ENCODE measurements at places on chromosomes 1 and 21.

DNA sequence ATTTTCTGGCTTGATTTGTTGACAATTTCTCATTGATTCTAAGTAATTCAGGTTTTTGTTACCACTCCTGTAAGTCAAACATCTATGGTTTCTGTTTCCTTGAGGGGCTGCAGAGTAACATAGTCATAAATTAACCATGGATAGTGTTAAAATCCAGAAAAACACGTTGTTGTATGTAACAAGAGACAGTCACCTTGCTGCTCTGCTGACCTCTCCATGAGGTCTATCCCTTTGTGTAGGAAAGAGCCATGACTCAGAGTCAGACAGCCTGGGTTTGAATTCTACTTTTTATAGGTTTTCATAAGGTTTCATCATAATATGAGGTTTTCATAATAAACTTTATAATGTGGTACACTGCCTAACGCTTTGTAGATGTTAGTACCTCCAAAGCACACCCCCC, 27.6 kb upstream of the NBL1 start:
- DNase-seq: no peak

- DNase-seq: no peak
Measured at GRCh38 chr1:82181846-82182245, 381.1 kb downstream of the ADGRL2 start.

- no peak for DNase-seq
Measured at GRCh38 chr21:44539046-44539445, 949 bp downstream of the KRTAP10-1 start.

GRCh38 chr1:79694241-79694640, 687.7 kb upstream of the ADGRL4 start:
- no peak for DNase-seq

DNA sequence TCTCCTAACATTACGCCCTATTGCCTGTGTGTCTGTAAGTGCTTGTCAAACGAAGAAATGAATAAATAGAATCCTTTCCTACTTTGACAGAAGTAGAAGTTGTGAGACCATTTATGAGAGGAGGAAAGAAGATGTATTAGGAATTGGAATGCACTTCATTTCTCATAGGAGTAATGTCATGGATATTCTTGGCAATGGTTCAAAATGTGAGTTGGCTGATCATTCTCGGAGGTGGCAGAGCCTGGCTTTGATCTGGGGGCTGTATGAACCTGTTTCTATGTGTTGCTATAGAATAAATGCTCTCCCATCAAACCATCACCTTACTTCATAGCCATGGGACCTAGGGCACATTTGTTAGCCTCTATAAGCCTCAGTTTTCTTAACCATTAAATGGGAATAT, 10.1 kb upstream of the SERBP1 start:
- no peak for DNase-seq

GRCh38 chr1:246748867-246749266, 24.7 kb downstream of the SCCPDH start:
- no peak for DNase-seq

GRCh38 chr1:210262167-210262896, 29.7 kb downstream of the SERTAD4 start:
- no peak for DNase-seq

GRCh38 chr1:19938472-19938871, 15.1 kb upstream of the PLA2G2E start:
- no peak for DNase-seq

DNA sequence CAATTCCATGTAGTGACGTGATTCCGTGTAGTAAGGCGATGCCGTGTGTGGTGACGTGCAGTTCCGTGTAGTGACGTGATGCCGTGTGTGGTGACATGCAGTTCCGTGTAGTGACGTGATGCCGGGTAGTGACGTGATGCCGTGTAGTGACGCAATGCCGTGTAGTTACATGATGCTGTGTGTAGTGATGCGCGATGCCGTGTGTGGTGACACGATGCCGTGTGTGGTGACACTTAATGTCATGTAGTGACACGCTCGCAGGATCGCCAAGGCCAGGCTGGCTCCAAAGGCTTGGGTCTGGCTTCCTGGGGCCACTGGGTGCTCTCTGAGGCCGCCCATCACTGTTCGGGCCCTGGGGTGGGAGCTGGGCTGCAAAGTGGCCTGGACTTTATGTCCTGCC, 14.2 kb downstream of the COL18A1 start:
- DNase-seq: no peak

GRCh38 chr1:203682473-203683383, 56.1 kb downstream of the ATP2B4 start:
- no peak for DNase-seq

DNA sequence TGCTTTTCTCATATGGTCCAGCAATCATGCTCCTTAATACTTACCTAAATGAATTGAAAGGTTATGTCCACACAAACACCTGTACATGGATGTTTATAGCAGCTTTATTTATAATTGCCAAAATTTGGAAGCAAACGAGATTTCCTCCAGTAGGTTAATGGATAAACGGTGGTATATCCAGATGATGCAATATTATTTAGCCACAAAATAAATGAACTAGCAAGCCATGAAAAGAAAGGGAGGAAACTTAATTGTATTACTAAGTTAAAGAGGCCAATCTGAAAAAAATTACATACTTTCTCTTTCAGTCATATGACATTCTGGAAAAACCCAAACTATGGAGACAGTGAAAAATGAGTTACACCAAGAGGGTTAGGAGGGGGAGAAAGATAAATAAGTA, 76.3 kb upstream of the LRRC7 start:
- no peak for DNase-seq

DNA sequence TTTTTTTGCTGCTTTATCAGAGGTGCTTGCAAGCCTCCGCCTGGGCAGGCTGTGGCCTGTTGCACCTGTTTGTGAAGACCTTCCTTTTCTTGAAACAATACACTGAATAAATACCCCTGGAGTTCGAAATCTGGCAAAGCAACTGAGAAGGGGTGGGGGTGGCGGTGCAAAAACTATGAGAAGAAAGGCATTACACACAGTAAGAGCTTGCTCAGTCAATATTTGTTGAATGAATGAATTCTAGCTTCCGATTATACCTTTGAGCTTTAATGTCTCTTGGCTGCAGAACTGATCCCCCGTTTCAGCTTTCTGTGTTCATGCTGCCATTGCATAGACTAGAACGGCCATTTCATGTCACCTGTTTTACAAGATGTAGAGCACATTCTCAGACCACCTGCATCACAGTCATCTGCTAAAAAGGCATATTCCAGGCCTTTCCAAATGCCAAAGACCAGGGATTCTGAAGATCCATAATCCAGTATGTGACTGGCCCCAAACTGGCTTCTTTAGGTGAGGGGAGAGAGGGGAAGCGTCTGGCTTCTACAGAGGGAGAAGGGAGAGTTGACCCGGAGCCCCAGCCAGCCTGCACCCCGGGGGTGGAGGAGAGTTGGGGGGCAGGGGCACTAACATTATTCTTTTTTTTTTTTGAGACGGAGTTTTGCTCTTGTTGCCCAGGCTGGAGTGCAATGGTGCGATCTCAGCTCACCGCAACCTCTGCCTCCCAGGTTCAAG, 111.5 kb downstream of the ETS2 start:
- no peak for DNase-seq

DNA sequence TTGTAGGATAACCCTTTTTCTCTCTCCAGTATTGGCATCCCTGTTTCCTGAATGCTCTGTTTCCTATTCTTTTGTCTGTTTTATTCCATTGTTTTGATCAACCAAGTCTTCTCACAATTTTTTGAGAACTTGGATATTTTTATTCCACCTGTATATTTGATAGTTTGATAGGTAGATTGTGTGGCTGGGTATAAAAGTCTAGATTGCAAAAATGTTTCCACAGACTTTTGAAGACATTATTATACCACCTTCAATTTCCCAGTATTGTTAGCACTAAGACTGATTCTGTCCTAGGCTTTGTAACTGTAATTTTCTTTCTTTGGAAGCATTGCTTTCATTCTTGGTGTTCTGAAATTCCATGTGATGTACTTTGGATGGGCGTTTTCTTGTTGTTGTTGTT, 9.6 kb upstream of the DNAJC11 start:
- DNase-seq: no peak

DNA sequence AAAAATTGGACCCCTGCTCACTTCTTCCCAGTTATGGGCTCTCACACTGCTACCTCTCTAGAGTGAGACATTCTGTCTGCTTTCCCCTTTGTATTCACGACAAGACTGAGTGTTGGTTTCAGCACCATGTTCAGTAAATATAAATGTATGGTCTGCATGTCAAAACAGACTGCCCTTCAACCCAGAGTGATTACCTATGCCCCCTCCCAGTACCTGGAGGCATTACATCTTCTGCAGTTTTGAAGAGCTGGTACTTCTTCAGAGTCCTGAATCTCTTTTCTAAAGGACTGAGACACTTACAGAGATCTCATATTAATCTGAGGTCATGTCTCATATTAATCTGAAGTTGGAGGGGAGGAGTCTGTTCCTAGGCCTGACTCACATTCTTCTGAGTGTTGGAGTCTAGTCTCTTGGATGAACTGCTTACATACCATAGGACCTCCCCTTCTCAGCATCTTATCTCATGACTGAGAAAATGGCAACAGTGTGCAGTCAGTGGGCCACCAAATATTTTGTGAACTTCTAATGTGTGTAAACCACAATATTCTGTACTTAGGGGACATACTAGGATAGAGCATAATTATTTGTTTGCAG, 80.3 kb downstream of the RGL1 start:
- no peak for DNase-seq

- no peak for DNase-seq
Measured at GRCh38 chr1:93770640-93771039, 89.0 kb upstream of the BCAR3 start.

DNA sequence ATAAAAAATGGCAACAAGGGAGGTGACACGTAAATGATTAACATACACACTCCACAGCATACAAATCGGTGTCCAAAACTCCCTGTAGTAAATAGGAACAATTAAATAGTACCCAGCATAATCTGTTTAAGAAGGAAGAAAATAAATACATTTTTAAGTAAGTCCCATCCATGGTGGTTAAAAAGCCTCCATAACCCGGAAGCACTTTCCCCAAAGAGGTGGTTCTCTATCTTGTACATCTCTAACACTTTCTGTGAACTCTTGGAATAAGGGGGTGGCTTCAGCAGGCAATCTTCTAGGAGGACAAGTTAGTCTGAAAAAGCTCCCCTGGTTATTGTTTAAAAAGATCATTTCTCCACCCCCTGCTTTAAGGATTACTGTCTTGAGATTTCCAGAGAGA, 76.9 kb downstream of the PTPN14 start:
- DNase-seq: no peak
